ENCODE measurements at places on chromosomes 11 and 22.

- no peak for DNase-seq
Observed at GRCh38 chr22:47303161-47303890, 540.9 kb downstream of the TBC1D22A start.

- no peak for DNase-seq
Observed at GRCh38 chr11:116376054-116376453, 396.7 kb downstream of the BUD13 start.

GRCh38 chr22:29258407-29259252, 9.2 kb downstream of the RHBDD3 start:
- no peak for DNase-seq

- no peak for DNase-seq
Observed at GRCh38 chr11:7527029-7527428, 13.2 kb downstream of the PPFIBP2 start.

- no peak for DNase-seq
Observed at GRCh38 chr11:118180300-118180703, 3.9 kb upstream of the SCN2B start.

GRCh38 chr22:30511109-30511508, 5.6 kb upstream of the SEC14L4 start:
- no peak for DNase-seq

DNA sequence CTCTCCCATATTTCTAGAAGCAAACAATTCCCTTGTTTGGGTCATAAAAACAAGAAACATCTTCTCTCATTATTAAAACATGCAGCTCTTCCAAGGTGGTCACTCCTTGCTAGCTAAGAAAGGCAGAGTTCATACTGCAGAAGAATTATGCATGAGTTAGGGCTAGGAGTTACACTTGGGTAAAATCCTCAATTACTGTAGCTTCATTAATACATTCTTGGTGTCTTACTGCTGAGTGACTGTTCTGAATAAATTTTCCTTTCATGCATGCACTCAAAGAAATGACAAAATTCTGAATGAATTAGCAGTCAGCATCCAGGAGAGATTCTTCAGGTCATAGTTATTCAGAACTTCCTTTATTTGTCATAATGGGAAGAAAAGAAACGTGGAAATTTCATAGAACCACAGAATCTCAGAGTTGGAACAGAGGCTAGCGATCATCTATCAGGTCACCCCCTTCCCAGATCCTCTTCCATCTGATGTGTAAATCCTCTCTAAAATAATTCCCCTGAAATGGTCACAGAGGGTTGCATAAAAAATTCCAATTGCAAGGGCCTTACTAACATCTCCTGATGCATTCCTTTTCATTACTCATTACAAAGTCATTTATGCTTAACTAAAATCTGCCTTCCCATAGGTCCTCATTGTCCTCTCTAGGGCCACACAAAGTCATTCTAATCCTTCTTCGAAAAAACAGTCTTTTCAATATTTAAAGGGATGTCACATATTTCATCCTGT, 771.5 kb downstream of the DLG2 start:
- DNase-seq, result no peak

DNA sequence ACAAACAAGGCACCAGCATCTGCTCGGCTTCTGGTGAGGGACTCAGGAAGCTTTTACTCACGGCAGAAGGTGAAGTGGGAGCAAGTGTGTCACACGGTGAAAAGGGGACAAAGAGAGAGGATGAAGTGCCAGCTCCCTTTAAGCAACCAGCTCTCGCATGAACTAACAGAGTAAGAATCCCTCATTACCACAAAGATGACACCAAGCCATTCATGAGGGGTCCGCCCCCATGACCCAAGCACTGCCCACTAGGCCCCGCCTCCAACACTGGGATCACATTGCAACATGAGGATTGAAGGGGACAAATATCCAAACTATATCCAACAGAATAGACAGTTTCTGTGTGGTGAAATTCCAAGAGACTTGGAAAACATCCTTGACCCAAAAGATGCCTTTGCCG, 198.2 kb upstream of the POU2AF2 start:
- DNase-seq, result no peak

DNA sequence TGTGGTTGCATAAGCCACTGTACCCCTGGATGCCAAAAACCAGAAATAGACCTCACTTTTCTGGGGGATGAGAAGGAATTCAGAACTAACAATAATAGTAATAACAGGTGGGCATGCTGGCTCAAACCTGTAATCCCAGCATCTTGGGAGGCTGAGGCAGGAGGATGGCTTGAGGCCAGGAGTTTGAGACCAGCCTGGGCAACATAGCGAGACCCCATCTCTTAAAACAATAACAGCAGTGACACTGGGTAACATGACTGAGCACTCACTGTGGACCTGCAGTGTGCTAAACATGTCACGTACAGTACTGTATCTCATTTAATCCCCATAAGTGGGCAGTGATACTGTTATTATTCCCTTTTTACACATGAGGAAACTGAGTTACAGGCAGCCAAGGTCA, 10.0 kb downstream of the FLRT1 start:
- DNase-seq, result no peak

DNA sequence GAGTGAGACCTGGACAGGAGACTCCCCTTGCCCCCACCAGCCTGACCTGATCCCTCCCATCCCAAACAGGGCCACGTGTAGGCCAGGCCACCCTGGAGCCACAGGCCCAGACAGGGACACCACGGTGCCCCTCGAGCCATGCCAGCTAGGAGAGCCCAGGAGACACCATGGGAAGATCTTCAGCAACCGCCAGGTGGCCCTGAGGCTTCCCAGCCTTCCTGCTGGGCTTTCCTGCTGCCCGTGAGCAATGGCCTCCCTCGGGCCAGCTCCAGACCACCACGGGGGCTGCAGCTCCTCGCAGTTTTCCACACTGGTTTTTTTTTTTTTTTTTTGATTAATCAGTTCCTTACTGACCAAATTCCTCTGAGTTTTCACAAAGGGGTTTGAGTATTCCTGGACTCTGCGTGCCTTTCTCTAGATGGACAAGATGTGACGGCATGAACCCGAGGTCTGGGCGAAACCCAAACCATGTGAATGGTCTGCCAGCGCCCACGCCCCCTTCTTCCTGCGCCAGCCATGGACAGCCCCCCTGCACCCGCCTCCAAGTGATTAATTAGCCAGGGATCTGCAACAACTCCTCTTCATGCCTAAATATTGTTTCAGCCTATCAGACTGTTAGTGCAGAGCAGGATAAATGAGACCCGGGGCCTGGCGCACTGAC, 40.9 kb downstream of the TBX1 start:
- DNase-seq, result no peak

DNA sequence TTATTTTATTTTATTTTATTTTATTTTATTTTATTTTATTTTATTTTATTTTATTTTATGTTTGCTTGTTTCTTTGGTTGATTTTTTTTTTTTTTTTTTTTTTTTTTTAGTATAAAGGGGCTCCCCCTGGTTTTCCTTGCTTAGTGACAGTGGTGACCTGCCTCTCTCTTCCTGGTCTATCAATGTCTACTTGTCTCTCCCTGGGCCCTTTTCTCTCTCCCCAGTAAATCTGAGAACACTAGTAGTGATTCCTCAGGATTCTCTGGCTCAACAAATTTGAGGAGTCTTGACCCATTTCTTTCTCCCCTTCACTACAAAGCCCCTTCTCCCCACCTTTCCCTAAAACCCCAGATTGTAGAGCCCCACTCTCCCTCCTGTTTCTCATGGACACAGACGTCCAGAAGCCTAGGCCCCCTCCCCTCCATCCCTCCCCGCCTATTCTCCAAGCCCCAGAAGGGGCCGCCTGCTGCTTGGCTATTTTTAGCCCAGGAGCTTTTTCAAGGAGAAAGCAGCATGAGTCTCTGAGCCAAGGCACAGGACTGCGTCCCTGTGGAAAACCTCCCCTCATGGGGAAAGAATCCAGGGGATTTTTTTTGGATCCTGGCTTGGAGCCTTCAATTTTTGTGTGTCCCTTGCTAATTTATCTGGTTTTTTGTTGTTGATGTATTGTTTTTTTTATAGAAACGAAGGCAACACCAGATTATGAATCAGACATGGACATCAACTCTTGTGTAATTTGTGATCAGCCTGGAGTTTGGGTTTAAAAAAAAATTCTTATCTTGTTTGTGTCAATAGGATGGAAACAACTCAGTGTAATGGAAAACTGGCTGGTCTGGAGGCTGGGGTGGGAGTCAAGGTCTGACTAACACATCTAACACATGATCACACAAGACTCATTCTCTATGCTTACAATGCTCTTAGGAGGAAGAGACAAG, 17.5 kb upstream of the ACCSL start:
- DNase-seq, result no peak

DNA sequence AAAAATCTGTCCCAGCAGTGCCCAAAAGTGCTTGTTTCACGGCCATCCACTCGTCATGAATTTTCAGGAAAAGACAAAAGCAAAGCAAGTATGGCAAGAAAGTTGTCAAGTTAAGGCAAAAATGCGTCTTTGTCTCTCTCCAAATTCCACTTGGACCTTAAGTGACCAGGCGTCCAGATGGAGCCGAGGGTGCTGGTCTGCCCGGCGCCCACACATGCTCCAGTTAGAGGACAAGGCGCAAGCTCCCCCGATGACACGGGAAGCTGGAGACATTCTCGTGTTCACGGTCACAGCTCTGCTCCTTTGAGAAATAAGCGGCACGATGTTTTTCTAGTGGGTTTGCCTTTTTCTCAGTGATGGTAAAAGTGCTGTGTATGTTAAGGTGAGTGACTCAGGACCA, 219.0 kb downstream of the BRD1 start:
- DNase-seq, result no peak

- no peak for DNase-seq
Observed at GRCh38 chr11:67024410-67024809, 1.5 kb downstream of the SYT12 start.

DNA sequence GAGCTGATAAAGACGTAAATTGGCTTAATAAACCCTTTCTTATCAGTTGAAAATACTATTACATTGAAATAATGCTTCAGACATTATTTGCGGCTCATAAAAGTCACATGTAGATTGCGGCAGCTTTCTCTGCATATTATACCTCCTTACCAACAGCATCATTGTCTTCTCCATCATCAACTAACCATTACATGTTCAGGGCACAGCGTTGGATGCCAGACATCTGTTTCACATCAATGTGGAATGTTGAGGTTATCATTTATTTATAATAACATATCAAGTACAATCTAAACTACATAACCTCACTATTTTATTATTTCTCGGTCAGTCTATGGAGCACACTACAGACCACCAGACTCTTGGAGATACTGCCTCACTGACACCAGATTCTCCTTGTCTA, 573.8 kb upstream of the FAT3 start:
- no peak for DNase-seq

GRCh38 chr22:19290400-19291217, 910 bp downstream of the CLTCL1 start:
- DNase-seq, result no peak

DNA sequence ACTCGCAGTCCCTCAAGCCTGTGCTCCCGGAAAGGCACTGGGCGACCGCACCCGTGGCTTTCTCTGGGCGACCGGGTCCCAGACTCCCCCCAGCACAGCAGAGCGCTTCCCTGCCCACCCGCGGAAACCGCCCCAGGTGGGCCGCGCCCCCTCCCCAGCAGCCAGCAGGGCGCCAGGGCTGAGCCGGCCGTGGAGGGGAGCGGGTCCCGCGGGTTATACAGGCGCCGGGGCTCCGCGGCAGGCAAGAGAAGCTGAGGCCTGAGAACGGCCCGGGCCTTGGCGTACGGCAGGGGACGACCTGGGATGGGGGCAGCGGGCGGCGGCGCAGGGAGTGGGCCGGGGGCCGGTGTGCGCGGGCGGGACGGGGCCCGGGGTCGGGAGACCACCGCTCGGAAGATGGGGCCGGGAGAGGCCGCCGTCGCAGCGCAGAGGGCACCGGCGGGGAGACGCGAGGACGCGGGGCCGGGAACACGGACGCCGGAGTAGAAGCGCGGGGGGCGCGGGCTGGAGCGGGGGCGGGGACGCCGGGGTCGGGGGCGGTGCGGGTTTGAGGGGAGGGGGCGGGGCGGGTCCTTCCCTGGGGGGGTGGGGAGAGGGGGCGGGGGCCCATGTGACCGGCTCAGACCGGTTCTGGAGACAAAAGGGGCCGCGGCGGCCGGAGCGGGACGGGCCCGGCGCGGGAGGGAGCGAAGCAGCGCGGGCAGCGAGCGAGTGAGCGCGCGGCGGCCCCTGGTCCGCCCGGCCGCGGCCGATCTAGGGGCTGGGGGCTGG, at the start of gene MDK:
TSS of gene MDK (plus strand) at position 622 of the 771 bp plus-strand sequence. CDS start 389 bp downstream, outside the sequence.
- DNase-seq, result no peak

- DNase-seq, result no peak
Observed at GRCh38 chr11:111741751-111742150, 24.4 kb downstream of the PPP2R1B start.

- DNase-seq, result no peak
Observed at GRCh38 chr11:127496165-127496564, 495.6 kb upstream of the KIRREL3 start.

- DNase-seq, result no peak
Observed at GRCh38 chr11:75532200-75533048, 6.7 kb upstream of the GDPD5 start.

DNA sequence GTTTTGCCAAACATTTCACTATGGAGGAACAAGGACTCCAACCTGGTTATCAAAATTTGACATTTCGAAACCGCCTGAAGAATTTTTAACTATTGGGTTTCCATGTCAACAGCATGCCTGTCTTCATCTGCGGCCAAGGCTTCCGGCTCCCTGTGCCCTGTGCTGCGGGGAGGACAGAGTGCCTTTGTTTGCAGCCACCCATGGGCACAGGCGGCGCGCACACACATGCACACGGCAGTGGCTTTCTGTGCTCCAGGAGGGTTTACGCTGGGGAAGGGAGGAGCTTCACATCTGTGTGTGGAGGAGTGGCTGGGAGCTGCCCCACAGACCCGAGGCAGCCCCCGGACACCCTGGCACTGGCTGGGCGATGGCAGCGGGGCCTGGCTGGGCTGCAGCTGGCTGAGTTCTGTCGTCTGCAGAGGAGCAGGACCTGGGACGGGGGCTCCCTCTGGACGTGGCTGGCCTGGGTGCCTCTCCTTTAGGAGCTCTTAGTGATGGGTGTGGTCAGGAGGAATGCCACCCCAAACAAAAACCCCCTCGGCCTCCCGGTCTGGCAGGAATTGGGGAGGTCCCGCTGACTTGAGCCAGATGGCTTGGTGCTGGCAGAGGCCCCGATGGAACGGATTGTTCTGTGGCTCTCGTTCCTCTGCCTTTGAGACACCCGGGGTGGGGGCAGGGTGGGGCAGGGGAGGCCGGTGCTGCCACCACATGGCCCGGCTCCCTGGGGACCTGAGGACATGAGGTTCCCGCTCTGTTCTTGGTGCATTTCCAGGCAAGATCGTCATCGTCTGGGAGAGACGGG, 1290.9 kb downstream of the BRD1 start:
- no peak for DNase-seq
